ENCODE measurements at places on chromosomes 13 and 19. TPM values are rescaled to one million over a fixed set of nuclear protein-coding genes. Genes with fewer than 3 reads are reported as not detected.

DNA sequence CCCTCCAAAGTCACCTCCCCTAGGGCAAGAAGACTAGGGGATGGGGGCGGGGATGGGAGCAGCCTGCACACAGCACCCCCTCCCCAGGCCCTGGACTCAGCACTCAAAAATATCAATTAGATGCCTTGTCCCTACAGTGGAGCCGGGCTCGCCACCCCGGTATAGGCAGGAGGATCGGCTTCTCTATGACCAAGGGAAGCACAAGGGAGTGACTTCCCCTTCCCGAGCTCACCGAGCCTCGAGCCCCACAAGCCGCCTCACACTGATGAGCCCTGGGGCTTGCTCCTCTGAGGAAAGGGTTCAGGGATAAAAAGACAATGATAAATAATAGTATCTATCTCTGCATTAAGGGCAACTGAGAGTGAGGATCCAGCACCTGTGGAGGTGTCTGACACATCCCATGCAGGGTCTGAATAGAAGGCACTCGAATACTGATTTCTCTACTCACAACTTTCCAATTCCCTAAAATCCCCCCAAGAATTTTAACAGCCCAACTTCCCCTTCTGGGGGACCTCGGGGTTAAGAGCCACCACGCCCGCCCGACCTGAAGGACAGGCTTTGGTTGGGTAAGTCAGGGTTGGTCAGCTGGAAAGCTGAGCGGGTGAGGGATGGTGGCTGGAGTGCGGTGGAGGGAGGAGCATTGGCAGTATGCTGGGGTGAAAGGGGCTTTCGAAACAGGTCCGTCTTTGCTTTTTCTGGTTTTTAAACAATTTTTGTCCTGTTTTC is 51.3 kb downstream of the STK24 start:
- DNase-seq: no peak

GRCh38 chr19:34502582-34503411 is 21.2 kb downstream of the WTIP start:
- DNase-seq: no peak

GRCh38 chr13:65336087-65336749 is 1893.9 kb downstream of the PCDH9 start:
- no peak for DNase-seq

DNA sequence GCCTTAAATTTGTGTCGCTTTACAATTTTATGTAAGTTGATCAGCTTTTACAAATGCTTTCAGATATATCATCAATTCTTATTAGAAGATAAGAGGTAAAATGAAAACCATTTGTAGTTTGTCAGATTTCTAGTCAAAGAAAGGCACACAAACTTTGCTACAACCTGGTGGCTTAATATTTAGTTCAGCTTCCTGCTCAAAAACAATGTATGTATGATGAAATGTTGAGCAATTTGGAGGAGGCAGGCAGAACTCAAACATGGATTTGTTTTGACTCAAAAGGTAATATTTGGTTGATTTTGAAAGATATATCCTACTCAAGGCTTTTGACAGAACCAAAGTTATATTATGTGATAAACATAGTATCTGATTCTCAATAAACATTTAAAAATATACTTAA is 24.2 kb downstream of the NEK5 start:
- DNase-seq: peak; percentile 6

- no peak for DNase-seq
Measured at GRCh38 chr19:40726279-40726678, 9.4 kb downstream of the ITPKC start.

- no peak for DNase-seq
Measured at GRCh38 chr13:74569251-74569650, 435.0 kb upstream of the KLF12 start.

DNA sequence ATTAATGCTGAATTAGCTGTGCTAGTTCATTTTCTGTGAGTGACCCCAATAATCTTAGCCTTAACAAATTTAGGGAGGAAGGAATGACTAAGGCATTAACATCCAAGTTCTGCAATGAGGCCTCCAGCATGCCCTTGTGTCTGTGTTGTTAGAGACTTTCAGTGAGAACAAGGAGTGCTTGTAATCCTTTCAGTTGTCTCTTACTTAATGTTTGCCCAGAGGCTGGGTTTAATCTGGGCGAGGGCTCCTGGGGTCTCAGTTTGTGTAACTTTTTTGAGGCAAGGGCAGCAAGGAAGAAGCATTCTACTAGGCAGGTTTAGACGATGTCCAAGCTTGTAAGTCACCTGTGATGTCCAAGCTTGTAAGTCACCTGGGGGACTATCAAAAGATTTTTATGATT is 24.3 kb downstream of the CCNA1 start:
- no peak for DNase-seq

- DNase-seq: no peak
Measured at GRCh38 chr13:35630551-35631275, 154.2 kb upstream of the MAB21L1 start.

GRCh38 chr13:60170414-60170813 is 6.7 kb upstream of the DIAPH3 start:
- DNase-seq: no peak

DNA sequence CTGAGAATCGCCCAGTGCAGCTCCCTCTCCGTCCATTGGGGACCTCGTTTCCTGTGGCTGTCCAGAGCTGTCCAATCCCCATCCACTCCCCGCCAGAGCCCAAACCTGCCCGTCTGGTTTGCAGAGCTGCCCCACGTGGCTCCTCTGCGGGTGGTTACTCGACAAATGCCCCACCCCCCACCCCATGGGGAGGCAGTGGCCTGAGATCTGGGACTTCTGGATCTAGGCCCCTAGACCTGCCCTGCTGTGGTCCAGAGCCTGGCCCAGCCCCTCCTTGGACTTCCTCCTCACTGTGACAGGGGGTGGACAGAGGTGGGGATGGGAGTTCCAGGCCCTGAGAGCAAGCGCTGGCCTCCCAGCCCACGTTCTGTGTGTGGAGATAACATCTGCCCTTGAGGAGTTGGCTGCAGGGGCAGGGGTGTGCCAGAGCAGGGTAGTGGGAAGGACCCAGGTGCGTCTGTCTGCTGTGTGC is 29.1 kb downstream of the PAK4 start:
- DNase-seq: no peak

GRCh38 chr19:40335101-40335500 is 13.1 kb downstream of the C19orf47 start:
- DNase-seq: no peak

DNA sequence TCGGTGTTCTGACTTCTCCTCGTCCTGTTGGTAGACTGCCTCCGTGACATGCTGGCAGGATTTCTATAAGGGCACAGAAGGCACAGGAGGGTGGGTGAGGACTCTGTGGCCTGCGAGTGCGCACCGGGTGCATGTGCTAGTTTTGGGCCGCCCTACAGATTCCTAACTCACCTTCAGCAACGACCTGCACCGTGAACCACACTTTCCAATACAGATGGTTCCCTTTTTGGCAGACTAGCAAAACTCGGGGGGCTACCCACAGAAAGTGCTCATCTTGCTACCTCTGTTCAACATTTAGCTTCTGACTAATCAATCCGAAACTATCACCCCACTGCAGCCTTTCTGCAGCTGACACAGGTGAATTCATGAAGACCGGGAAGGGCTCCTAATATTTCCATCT is 14.1 kb upstream of the AMER2 start:
- no peak for DNase-seq

GRCh38 chr13:97429681-97430081 is 4.3 kb upstream of the RAP2A start:
- DNase-seq: no peak

The CFAP97D2 gene
- total RNA-seq: not detected

The PROZ gene
- total RNA-seq: not detected

The PNMA8A gene
- not detected for total RNA-seq

The PHLDB3 gene
- 26.3 TPM for total RNA-seq

The GAS6 gene
- total RNA-seq: 0.17 TPM

The ZNF492 gene
- 0.33 TPM for total RNA-seq

The KLK14 gene
- 1.1 TPM for total RNA-seq

All from activated CD4-positive, alpha-beta T cell treated with anti-CD3 and anti-CD28 coated beads, Interleukin-2, amount 10 ng/mL, durations not matched to agents 24 days and 14 days (primary cell).